ENCODE measurements at places on chromosomes 6 and 20. TPM values are rescaled to one million over a fixed set of nuclear protein-coding genes. Genes with fewer than 3 reads are reported as not detected.

GRCh38 chr6:48100588-48100895, 10.5 kb downstream of the PTCHD4 start:
- DNase-seq: no peak

GRCh38 chr20:57930351-57930750, 220.5 kb upstream of the PMEPA1 start:
- DNase-seq: no peak

DNA sequence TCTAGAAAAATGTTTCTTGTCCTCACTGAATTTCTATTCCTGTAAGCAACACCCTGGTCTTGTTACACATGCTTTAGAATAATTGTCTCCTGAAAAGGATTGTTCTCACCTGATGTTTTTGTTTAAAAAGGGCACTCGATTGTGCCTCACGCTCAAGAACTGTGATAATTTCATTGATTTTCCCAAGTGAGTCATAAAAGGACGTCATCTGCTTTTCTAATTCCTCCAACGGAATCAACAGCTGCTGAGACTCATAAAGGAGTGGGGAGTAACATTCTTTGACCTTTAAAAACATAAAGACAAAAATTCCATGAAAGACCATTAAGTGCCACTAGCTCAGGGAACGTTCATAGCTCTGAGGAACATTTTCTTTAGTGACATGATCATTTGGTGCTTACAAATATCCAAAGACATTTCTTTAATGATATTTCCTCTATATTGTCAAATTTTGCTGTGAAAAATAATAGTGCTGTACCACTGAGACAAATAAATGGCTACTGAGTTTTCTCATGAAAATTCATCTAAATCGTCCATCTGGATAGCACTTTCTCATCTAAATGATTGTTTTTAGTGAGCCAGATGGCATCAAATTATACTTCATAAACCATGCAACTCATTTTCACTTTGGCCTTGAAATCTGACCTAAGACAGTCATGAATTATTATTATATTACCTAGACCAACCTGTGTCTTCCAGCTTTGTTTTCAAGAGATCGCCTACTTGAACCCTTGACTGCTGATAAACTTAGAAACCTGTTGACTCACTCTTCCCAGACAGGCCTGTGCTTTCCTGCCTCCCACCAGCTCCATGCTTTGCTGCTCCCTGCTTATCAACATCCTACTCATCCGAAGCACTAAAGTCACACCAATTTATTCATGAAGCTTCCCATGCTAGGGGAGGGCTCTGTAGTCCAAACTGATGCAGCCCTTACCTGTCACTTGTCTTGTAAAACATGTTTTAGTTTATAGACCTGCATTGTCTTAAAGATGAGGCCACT, 178.2 kb downstream of the SYNE1 start:
- no peak for DNase-seq

DNA sequence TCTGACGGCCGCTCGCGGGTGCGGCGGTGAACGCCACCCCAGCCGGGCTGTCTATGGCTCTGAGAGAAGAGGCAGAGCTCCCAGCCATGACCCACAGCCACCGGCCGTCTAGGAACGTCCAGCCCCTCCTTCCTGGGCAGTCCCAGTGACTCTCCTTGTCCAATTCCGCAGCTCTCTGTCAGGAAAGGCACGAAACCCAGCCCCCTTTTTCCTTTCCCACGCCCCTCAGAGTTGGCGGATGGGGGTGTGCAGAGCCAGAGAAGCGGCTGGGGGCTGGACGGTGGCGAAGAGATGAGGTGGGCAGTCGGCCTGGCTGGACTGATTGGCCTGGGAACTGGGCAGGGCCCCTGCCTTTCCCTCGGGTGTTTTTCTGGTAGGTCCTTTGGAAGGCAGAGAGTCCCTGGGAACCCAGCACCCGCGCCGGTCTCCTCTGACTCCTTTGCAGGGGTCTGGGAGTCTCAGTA, 1.5 kb downstream of the EBF4 start:
- no peak for DNase-seq

- no peak for DNase-seq
These were observed 34.4 kb upstream of the CDH22 start for GRCh38 chr20:46342451-46343347.

DNA sequence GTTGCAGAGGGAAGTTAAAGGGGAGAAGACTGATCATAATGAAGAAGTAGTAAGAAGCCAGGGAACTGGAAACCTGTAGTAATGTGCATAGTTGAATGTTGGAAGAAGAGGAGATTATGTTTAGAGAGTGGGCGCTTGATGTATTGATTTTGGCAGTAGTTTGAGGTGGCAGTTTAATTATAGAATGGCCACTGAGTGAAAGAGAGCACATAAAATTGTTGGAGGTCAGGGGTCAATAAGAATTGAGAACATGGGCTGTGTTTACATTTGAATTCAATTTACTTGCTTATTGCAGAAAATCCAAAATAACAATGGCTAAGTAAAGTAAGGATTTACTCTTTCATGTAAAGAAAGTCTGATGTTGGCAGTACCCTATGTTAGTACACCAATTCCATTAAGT, 15.7 kb downstream of the VTA1 start:
- no peak for DNase-seq

DNA sequence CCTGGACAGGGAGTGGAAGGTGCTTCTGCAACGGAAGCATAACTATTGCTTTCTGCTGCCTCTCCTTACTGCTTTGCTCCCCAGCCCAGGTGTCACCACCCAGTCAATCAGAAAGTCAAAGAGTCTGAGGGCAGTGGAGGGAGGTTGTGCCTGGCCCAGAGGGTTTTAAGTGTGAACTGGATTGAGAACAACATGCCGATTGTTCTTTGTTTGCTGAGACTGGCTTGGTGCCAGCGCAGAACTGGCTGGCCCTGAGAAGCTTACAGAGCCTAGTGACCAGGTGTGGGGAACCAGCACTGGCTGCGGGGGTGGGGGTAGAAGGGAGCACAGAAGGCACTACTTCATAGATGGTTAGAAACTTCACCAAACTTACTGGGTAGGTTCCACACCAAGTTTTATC, 31.1 kb upstream of the ENPP4 start:
- DNase-seq: peak; percentile 8

The PARD6B gene
- 25.7 TPM for polyA plus RNA-seq

GRCh38 chr20:1631309-1632151, 11.7 kb upstream of the SIRPB1 start:
- no peak for DNase-seq

GRCh38 chr6:108763931-108764579, 84.2 kb upstream of the ARMC2 start:
- no peak for DNase-seq

DNA sequence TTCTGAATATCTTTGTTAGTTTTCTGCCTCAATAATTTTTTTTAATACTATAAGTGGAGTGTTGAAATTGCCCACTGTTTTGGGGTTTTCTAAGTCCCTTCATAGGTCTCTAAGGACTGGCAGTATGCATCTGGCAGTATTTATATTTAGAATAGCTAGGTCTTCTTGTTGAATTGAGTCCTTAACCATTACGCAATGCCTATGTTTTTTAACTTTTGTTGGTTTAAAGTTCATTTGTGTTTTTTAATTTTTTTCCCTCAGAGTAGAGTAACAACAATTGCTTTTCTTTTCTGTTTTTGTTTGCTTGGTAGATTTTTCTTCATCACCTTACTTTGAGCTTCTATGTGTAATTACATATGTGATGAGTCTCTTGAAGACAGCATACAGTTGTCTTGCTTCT, 375.9 kb upstream of the EYS start:
- no peak for DNase-seq

DNA sequence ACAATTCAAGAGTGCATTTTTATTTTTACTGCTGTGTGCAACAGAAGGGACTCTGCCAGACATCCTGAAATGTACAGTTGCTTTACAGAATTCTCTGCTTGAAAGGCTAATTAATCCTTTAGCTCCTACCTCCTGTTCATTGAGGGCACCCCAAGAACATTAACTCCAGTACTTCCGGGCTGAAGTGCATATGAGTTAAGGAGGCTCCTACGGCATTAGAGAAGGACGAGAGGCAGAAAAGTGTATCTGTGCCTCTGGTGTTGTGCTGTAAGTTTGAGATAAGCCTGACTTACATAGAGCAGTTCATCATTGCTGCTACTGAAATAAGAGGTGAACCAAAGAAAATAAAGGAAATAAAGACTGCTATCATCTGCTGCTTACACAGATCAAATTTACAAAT, 609.3 kb upstream of the ADGRB3 start:
- DNase-seq: no peak

- no peak for DNase-seq
These were observed 176.3 kb downstream of the KCNQ5 start for GRCh38 chr6:72798196-72798595.

The HLA-DMA gene
- polyA plus RNA-seq: 22.5 TPM

DNA sequence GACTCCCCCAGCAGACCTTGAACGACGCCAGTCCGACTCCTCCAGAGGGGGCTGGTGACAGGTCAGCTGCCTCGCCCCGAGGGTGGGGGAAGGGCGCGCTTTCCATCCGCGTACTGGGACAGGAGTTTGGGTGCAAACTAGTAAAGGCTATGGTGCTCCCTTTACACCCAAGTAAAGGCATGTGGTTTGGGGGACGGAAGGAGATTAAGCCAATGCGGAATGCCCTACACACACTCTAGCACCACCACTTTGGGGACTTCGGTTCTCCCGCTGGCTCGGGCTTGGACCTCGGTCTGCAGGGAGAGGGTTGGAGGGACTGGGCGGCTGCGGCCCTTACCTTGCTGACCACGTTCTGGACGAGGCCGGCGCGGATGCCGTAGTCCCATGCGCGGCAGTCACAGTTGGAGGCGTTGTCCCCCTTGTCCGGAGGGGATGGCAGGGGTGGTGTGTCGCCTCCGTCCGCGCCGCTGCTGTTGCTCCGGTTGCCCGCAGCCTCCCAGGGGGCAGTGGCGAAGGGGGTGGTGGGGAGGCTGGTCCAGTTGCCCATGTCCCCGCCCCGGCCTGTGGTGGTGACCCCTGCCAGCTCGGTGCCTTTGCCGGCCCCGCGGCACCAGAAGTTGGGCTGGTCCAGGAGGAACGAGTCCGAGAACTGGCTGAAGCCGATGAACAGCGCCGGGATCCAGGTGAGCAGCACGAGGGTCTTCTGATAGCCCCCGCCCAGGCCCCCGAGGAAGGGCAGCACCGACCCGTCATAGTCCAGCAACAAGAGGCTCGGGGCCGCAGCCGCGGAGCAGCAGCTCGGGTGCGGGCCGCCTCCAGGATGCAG, 1.1 kb downstream of the SLC22A23 start:
- no peak for DNase-seq

- no peak for DNase-seq
These were observed 88.8 kb downstream of the ADAT2 start for GRCh38 chr6:143361536-143362191.

The WFDC2 gene
- 123 TPM for polyA plus RNA-seq
